SHP77 (cell line): ENCODE measurements at places on chromosomes 2 and 18.
A peak's percentile ranks its signal among the peaks of the same experiment; 100 is the strongest.

DNA sequence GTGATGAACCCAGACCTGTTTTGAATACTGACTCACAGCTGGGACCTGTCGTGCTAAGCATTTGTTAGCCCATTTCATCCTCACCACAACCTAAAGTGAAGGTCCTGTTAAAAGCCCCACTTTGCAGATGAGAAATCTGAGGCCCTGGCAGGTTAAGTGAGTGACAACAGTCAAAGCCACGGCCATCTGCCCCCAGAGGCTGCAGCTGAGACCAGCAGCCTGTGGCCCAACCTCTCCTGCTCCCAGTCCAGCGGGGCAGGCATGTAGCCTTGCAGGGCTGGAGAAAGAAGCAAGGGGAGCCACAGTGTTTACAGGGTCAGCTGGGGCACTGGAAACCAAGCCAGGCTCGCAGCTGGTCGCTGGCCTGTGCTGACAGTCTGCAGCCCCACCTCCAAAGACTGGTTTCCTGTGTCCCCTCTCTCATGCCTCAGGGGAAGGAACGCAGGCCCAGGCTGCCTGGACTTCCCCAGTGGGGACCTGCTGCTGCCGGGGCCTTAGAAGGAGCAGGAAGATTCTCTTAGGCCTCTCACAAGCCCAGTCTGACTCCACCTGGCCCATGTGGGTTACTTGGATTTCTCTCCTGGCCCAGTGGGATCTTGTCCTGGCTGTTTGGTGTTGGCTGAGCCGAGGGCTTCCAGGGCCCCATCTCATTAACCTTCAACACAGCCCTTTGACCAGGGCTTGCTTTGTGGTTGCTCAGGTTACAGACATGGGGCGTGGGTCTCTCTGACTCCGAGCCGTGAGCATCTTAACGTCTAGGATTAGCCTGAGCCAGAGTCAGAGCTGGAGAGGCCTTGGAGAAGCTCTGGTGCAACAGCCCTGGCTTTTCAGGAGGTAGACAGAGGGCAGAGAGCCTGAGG, 1.7 kb downstream of the INPP5D start:
- peak; percentile 7 for DNase-seq

- no peak for DNase-seq
Observed at GRCh38 chr2:239190921-239191885, 209.6 kb downstream of the HDAC4 start.

DNA sequence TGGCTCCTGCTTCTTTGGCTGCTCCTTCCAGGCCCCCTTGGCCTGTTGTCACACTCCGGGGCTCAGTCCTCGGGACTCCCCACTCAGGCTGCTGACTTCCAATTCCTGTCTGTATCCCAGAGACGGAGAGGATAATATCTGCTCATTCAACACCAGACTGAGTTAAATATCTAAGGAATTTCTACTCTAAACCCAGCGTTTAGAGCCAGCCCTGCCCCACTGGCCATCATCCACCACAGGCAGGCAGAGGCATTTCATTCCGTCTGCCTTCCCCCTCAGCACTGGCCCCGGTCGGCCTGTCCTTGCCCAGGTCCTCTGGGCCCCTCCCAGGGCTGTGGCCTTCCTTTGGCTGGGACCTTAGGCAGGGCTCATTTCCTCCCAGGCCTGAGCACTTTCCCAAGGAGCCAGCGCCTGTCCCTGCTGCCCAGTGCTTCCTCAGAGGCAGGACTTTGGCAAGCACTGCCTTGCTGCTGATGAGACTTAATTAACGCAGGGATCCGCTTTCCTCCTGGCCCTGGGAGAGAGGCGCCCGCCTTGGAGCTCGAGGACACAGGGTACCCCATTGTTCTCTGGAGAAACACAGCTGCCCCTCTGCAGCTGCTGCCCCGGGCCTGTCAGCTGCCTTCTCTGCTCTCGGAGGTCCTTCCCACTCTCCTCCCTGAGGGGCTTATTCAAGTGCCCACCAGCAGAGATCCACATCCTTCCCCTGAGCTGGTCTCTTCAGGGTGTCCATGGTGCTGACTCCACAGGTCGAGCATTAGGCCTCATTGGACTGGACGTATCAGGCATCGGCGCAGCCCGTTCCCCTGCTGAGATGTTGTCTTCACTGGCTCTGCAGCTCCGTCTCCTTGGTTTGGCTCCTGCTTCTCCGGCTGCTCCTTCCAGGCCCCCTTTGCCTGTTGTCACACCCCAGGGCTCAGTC, 42.8 kb downstream of the ATOH8 start:
- no peak for DNase-seq

DNA sequence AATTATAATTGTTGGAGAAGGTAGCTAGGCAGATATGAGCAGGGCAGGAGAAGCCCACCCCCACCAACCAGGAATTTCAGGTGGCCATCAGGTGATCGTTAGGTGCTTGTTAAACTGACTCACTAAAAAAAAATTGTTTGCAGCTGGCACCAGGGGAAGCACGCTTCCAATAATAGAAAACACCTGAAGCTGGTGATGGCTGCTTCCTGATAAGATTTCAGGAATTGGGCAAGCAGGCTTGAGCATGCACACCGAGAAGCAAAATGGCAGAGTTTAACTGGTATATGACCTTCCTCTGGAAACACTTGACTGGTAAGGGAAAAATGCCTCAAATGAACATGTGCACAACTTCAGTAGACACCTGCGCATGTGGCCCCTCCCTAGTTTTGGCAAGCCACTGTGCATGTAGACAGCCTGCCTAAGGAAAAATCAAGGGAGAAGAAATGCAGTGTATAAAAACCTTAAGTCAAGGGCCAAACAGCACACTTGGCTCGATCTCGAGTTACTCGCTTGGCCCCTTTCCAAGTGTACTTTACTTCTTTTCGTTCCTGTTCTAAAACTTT, 292.8 kb downstream of the CCDC85A start:
- DNase-seq = no peak

- DNase-seq = no peak
Observed at GRCh38 chr2:134532537-134532936, 186.3 kb downstream of the TMEM163 start.
